Non-pigmented ciliary epithelial cell (primary cell): ENCODE measurements at places on chromosomes 6 and 20.

GRCh38 chr20:37630993-37631392 is 62.8 kb upstream of the CTNNBL1 start:
- DNase-seq: peak; percentile 11

GRCh38 chr6:148502083-148502772 is 159.6 kb downstream of the SASH1 start:
- no peak for DNase-seq

GRCh38 chr20:57153238-57153905 is 113.1 kb downstream of the BMP7 start:
- DNase-seq: no peak

- DNase-seq: no peak
Observed at GRCh38 chr6:37650071-37650481, 47.6 kb downstream of the MDGA1 start.

GRCh38 chr6:22435151-22435550 is 134.2 kb upstream of the HDGFL1 start:
- no peak for DNase-seq

DNA sequence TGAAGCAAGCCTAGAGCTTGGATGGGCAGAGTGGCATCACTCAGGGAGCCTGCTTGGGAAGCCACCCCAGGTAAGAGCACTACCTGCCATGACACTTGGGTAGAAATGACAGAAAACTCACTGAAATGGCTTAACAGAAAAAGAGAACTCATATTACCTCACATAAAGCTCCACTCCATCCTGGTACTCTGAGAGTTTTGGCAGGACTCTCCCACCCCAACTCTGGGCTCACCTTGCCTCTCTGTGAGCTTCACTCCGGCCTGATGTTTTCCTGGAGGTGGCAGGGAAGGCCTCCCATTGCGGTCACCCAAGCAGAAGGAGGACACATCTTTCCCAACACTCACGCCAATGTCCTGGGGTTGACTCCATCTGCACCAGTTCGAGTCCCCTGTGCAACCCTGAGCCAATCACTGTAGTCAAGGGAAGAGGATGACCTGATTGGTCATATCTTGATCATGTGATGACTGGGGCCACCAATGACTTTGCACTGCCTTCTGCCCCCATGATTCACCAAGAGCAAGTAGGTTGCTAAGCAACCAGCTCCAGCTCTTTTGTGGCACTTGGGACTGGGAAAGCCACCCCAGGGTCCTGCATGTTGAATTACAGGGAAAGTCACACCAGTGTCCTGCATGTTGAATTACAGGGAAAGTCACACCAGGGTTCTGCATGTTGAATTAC is 446.1 kb upstream of the SULF2 start:
- DNase-seq: no peak

GRCh38 chr6:21181866-21182265 is 411.7 kb upstream of the SOX4 start:
- DNase-seq: no peak

- DNase-seq: no peak
Observed at GRCh38 chr20:56417402-56417801, 5.3 kb downstream of the CASS4 start.

GRCh38 chr6:165049362-165049761 is 260.0 kb downstream of the C6orf118 start:
- DNase-seq: no peak

DNA sequence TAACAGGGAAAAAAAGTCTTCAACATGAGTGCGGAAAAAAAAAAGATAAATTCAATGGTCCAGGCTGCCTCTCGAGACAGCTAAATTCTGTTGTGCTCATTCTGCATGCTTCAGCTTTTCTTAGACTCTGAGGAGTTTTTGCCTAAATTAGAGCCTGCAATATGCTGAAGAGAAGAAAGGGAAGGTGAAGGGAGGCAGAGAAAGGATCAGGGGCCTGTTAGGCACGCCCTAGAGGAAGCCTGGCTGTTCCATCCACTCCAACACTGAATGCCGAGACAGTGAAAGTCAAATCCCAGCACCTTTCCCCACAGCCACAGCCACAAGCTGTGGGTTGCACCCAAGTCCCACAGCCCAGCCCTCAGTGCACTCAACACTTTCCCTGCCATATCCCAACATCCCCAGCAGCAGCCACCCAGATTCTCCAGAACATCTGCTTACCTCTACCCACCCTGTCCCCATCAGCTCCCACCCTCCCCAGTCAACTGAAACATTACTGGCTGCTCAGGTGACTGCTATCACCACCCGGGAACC is 37.3 kb downstream of the PREX1 start:
- DNase-seq: no peak

- DNase-seq: no peak
Observed at GRCh38 chr20:9078826-9079731, 10.2 kb downstream of the PLCB4 start.

DNA sequence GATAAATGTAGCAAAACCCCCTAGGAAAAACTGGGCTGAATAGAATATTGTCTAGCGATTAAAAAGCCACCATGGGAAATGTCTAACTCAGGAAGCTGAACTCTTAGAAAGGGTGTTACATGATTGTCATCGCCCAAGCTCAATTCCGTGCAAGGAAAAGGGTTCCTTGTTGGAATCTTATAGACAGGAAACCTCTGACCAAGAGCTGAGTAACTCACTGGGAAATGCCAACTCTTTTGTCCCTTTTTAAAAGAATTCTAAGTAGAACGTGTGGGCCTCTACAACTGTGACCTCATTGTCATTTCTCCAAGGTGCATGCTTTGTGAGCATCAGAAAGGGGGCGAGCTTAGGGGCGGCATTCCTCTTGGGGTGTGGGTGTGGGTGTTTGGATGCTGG is 88.1 kb downstream of the SYNJ2 start:
- DNase-seq: no peak
